ENCODE measurements at places on chromosomes 12 and 14.

- no peak for DNase-seq
These were observed 1083.8 kb downstream of the FLRT2 start for GRCh38 chr14:86613786-86614185.

DNA sequence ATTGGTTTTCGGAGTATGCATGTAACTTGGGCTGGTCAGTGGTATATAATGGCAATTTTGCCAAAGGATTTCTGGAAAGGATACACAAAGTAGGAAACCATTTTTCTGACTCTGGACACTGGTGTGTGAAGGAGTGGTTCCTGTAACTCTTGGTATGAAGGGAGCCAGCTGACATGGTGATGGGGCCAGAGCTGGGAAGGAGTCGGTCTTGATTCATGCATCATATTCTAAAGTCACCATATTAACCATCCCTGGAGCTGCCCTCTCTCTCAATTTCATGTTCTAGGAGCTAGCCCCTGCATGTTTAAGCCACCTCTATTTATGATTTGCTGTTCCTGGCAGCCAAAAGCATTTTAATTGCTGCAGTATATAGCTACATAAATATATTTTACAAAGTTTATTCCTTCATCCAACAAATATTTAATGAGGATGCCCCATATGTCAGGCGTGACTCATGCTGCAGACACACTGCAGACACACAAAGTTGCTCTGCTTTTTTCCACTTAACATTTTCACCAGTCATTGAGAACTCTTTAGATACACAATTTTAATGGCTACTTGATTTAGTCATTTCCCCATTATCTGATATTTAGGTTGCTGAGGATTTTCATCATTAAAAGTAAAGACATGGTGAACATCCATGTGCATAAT, 78.7 kb upstream of the PSMC1 start:
- DNase-seq: no peak

DNA sequence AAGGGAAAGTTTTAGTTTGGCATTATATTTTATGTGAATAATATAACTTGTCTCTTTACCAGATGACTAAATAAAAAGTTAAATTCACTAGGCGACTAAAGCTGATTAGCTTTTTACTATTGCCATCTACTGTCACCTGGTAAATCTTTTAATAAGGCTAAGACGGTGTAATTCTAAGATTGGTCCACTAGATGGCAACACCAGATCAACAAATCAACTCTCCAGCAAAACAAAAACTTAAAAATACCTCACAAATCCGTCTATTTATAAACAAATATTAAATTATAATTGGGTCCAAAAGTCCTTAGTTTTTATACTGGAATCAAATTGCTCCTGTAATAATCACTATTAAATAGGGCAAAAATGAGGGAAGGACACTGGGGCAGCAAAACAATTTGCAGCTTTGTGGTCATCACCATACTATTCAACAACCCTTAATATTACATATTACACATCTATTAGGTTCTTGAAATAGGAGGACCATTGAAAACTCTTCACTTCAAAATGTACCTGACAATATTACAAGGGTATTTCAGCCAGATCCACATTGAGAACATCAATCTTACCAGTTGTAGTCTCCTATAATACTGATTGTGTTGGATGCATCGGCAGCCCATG, 47.9 kb downstream of the GALC start:
- peak; percentile 55 for DNase-seq

GRCh38 chr12:27462151-27462694, 15.7 kb downstream of the SMCO2 start:
- DNase-seq: no peak

DNA sequence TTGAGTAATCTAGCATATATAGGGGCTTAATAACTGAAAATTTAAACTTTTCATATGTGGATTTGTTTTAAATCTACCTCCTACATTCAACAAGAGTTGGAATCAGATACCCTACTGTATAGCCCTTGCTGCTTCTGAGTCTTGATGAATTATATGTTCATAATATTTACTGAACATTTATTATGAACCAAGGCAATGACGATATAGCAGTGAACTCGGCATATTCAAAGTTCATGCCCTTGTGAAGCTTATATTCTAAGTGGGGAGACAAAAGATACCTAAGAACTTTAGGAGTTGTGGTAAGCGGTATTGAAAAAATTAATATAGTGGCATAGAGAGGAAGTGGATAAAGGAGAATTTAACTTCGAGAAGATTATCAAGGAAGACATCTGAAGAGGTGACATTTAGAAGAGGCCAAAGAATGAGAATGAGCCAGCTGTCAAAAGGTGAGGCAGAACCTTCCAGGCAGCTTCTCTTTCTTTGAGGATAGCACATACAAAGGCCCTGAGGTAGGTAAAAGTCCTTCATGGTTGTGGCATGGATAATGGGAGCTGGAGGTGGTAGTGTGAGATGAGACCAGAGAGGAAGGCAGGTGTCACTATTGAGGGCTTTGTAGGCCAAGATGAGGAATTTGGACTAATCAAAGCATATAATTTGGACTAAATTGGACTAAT, 10.2 kb downstream of the EID3 start:
- DNase-seq: no peak

DNA sequence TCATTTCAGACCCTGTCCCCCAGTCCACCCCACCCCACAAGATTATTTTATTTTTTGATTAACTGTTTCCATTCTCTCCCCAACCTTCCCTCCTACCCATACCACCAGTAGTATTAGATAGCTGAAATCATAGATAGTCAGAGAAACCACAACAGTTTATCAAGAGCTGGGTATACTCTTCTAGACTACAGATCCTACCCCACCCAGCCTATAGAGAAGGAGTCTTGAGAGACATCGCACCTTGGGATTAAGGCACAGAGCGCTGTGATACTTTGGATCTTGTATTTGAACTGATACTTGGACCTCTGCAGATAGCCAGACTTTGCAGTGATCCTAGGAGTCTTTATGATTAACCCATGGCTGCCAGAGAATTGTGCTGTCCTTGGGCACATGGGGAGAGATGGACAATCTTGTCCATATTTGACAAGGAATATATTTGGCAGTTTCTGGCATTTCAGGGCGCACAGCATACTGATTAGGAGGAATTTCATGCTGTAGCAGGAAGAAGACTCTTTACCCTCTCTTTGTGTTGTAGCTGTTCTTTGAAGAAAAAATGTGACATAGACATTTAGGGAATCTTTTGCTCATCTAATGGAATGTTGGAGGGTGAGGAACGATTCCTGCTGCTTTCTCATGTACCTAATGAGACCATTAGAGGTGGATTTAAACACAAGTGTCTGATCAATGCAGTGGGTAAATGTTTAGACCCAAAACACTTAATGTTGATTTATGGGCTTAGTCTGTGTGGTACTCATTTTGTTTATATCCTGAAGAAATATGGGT, 982 bp downstream of the RBMS2 start:
- DNase-seq: no peak

- no peak for DNase-seq
These were observed 271.4 kb downstream of the NAV3 start for GRCh38 chr12:78101946-78102635.

DNA sequence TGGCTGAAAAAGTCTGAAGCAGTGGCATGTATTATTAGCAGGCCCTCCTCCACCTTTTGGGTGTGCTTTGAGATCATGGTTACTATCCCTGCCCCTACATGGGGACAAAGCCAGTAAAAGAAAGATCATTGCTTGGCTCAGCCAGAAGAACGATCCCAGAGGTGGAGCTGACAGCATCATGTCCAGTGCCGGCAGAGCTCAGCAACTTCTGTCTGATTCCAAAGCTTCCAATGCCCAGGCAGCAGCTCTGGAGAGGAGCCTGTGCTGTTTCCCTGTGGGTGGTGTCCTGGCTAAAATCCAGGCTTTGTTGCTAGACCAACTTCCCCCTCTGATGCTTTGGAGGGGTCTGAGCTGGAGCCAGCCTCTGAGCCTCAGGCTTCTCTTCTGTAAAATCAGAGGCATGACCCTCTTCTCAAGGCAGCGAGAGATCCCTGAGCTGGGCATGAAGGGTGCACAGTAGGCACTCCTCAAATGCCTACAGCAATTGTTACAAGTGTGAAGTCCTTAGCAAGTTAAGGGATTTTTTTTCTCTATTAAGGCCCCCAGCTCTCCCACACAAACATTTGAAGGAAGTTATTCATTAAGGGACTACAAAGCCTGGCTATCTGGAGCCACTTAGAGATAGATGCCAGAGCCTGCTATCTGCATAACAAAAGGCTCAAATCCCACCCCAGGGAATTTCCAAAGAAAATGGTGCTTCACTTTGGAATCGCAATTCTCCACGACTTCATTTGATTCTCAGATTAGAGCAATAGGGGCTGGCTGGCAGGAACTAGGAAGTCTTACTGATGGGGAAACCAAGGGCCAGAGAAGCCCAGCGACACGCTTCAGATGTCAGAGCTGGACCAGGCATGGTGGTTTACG, 10.9 kb upstream of the GSC start:
- no peak for DNase-seq

GRCh38 chr14:77498120-77498979, at the start of gene ISM2:
ISM2 (minus strand) TSS chr14:77498816; CDS start chr14:77498793, 23 bp downstream.
- peak; percentile 50 for DNase-seq

GRCh38 chr12:18703321-18703720, 34.5 kb downstream of the PLCZ1 start:
- DNase-seq: no peak

GRCh38 chr14:99040052-99040451, 231.9 kb downstream of the BCL11B start:
- DNase-seq: no peak

- DNase-seq: no peak
These were observed 27.3 kb downstream of the KRT76 start for GRCh38 chr12:52749827-52750226.

- DNase-seq: no peak
These were observed 65.9 kb downstream of the PTPN21 start for GRCh38 chr14:88488897-88489296.

DNA sequence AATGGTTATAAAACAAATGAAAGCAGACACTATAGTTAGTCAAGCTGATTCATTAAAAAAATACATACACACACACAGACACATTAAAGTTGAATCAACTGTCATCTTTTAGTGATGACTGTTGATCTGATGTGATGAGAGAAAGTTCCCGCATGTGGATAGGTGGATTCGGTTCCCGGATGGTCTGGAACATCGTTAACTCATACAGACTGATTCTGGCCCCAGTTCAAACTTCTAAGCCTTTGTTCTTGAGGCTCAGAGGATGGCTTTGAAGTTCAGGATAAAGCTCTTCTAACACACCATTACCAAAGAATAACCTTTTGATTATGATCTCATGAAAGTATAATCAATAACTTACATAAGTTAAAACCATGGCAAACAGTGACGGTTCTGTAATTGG, 27.5 kb downstream of the WIF1 start:
- DNase-seq: no peak

GRCh38 chr12:116354950-116355783, 77.7 kb upstream of the MED13L start:
- no peak for DNase-seq

GRCh38 chr12:21766403-21766802, 8.1 kb downstream of the KCNJ8 start:
- DNase-seq: no peak
